ENCODE measurements at places on chromosomes 1 and 21.

- DNase-seq, result no peak
Measured at GRCh38 chr1:198641501-198641900, 2.7 kb downstream of the PTPRC start.

DNA sequence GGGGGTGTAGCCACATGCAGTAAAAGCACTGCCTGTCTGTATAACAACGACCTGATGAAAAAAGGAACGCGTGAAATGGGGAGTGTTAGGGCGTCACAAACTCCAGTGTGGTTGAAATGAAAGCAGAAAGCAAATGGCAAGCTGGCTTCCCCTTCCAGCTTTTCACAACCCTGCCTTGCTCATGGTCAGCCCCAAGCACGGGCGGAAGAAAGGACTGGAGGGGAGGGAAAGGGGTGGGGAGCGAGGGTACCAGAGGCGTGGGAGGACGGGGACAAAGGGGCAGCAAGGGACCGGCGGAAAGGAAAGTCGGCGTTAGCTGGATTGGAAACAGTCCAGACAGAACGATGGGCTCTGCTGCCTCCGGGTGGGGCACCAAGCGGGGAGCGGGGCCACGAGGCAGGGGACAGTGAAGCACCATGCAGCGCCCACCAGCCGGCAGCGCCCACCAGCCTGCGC is 9.6 kb downstream of the VPS26C start:
- DNase-seq, result no peak

DNA sequence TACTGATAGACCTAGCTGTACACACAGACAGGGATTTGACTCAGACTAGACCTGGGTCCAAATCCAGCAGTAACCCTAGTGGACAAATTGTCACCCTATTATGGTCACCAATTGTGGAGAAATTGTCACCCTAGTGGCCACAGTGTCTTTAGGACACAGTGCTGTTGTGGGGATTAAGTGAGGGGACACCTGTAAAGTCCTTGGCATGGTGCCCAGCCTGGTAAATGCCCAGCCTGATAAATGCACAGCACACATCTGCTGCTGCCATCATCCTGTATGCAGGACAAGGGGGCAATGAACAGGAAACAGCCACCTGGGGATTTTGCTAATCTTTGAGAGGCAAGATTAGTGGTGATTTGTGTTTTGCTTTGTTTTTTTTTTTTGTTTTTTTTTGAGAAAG is 2.3 kb downstream of the TMEM61 start:
- DNase-seq, result no peak

- no peak for DNase-seq
Measured at GRCh38 chr1:47351305-47351704, 17.7 kb downstream of the CMPK1 start.

DNA sequence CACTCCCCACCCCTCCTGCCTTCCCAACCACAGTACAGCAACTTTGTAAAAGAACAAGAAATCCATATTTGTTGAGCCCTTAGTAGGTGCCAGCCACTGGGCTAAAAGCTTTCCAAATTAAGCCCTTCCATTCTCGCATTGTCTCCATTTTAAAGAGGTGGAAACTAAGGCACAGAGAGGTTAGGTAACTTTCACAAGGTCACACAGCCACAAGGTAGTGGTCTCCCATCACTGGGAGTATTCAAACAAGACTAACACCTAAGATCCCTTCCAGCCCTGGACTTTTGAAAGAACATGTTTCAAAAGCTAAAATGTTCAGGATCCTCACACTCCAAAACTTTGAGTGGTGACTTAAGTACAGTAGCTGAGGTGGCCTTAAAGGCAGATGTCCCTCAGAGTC is 3.2 kb downstream of the SDC3 start:
- DNase-seq, result no peak

- DNase-seq, result peak; percentile 21
Measured at GRCh38 chr1:18452550-18452949, 28.2 kb upstream of the KLHDC7A start.

DNA sequence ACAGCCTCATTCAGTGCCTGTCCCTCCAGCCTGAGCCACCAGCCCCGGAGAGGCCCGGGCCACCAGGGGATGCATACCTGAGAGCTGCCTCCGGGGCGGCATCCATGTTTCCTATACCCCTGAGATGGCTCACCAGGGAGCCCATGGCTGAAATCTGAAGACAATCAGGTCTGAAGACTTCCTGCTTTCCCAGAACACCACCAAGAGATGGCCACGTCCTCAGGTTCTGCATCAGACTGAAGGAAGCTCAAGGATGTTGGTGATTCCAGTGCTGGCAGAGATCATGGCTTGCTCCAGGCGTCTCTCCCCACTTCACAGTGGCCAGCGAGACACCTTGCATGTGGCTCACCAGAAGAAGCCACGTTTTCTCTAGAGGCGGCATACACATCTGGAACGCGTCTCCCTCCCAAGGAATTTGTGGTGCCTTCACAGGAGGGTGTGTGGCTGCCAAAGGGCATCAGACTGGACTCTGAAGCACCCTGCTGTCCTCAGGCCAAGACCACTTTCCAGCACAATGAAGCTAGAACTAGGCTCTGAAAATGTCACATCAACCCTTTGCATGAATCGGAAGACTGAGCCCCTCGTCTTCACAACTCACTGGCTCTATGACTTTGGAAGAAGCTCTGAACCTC is 170.7 kb upstream of the IRF2BP2 start:
- DNase-seq, result no peak

- no peak for DNase-seq
Measured at GRCh38 chr1:109929588-109930251, 19.1 kb downstream of the CSF1 start.
